Hematopoietic multipotent progenitor cell (in vitro differentiated cells): ENCODE measurements at places on chromosomes 1 and 21. TPM values are rescaled to one million over a fixed set of nuclear protein-coding genes. Genes with fewer than 3 reads are reported as not detected.

DNA sequence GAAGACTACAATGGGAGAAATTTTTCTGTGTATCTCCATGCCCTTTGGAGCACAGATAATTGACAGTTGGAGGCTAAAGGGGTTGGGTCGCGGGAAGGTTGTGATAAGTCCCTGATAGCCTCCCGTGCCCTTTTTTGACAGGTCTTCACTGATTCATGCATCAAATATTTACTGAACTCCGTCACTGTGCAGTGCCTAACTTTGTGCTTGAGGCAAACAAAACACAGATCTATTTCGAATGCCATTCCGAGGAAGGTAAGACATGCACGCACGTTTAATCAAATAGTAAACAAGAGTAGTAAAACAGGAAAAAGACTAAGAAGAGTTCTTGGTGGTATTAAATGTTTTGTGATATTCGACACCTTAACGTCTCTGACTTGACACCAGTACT lies 494 bp upstream of the PIP5K1A start:
- no peak for DNase-seq

Gene COG2
- total RNA-seq: 11.6 TPM

- no peak for DNase-seq
Observed at GRCh38 chr1:35122311-35122710, 43.1 kb downstream of the ZMYM1 start.

GRCh38 chr1:159916242-159917051 lies 8.9 kb downstream of the TAGLN2 start:
- no peak for DNase-seq

Gene VHLL
- total RNA-seq: not detected

GRCh38 chr1:107588321-107588720 lies 376.7 kb downstream of the VAV3 start:
- no peak for DNase-seq

- DNase-seq: peak; percentile 2
Observed at GRCh38 chr1:85463731-85464496, 1.0 kb downstream of the DDAH1 start.

DNA sequence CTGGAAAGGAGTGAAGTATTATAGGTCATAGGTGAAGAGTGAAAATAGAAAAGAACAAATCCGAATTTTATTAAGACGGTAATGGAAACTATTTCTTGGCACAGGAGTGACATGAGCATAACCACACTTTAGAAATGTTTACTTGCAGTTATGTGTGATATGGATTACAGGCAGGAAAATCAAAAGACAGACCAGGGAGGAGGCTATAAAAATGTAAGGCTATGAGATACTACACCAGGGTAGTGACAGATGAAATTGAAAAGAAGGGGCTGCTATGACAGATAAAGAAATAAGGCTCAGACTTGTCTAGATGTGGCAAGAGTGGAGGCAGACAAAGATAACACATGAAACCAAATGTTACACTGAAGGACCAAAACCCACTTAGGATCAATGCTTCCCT lies 31.7 kb downstream of the GPATCH2 start:
- DNase-seq: no peak

DNA sequence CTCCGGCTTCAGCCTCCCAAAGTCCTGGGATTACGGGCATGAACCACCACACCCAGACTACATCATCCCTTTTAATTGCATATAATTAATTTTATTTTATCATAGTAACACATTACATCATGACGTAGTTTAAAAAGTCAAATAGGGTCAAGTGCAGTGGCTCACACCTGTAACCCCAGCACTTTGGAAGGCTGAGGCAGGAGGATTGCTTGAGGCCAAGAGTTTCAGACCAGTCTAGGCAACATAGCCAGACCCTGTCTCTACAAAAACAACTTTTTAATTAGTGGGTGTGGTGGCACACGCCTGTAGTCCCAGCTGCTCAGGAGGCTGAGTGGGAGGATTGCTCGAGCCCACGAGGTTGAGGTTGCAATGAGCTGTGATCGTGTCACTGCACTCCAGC lies 20.7 kb downstream of the EFNA3 start:
- DNase-seq: no peak

Gene KAZN
- 0.54 TPM for total RNA-seq

Gene OR2M3
- total RNA-seq: 0.27 TPM

DNA sequence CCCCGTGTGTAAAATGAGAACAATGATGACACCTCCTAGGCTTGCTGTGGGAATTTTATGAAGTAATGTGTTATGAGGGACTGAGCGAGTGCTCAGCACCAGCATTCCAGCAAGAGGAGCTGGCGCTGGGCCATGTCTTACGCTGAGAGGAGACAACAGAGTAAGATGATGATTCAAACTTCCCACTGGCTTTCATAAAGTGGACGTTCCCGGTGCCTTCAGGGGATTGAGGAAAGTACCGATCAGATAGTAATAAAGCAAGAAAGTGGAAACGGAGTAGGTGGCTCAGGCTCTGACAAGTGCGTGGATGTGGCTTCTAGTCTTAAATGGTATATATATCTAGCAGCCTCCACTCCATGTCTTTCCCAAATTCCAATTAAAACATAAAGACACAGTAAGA lies 23.8 kb downstream of the EPHA10 start:
- DNase-seq: no peak

DNA sequence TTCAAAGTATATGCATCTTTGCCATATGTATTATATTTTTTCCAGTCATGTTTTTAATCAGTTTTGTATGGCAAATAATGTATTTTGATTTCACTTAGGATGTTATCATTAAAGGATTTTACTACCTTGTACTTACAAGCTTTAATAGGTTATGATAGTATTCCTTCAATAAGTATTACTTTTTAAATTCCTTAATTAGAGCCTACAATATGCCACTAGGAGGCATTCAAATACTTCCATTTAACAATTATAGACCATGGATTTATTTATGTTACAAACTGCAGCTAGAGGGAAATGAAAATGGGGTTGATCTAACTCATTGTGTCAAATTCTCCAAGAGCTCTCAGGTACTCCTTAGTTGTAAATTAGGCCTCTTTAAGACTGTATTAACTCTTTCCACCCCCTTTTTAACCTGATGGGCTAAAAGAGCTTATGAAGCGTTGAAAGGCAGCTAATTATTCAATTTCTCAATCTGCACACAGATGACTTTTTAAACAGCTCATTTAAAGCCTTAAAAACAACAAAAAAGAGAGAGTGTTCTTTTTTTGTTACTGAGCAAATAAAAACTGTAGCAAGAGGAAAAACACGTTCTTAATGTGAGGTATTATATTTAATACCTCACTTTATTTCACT lies 156.2 kb downstream of the DENND1B start:
- no peak for DNase-seq

- DNase-seq: no peak
Observed at GRCh38 chr1:210072896-210073504, 135.0 kb downstream of the SYT14 start.

DNA sequence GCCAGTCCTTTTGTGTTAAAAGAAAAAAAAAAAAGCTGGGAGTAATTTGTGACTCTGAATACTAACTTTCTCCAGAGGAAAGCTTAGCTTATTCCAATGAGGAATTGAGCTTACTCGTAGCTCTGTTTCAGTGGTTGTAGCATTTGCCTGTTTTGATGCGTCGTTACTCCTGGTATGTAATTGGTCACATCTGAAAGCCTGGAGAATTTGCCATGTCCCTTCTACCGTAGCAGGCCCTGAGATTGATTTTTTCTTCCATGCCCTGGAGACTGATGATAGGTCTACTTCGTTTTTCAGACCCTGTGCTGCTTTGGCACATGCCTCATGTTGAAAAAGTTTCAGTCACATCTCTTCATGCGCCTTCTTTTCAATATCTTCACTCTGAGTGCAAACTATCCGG lies 1103.0 kb downstream of the PLA2G4A start:
- no peak for DNase-seq

Gene C1QB
- 0.27 TPM for total RNA-seq
